ENCODE measurements at places on chromosomes 11 and 22.

DNA sequence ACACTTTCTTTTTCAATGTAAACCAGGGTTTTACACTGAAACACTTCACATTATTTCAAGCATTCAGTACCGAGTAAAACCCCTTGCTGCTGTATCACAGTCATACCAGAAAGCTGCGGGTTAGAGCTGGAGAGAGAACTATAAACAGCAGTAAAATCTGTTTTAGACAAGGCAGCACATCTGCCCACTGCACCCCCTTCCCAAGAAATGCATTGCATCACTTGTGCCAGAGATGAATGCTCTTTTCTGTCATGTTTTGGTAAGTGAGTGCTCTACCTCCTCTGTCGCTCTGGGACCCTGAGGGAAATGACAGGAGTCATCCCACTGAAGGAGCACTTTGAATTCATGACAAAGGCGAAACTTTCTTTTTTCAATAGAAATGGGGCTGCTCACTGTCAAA is 107.2 kb downstream of the MAML2 start:
- no peak for DNase-seq

DNA sequence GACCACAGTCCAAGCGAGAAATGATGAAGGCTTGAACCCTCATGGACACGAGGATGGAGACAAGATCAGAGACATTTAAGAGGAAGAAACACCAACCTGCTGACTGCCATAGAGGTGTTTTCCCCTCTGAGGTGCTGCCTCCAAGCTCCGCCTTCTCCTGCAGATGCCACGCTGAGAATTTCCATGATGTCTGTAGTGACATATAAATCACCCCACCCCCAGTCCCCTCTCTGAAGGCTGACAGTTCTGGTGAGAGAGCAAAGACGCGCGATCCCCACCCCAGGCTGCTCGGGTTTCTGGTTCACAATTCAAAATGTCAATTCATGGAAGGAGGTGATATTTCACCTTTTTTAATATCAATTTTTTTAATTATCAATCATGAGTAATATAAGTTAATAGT is 28.2 kb downstream of the LRRC32 start:
- DNase-seq: no peak

GRCh38 chr11:58866788-58867187 is 22.3 kb upstream of the GLYATL2 start:
- no peak for DNase-seq

DNA sequence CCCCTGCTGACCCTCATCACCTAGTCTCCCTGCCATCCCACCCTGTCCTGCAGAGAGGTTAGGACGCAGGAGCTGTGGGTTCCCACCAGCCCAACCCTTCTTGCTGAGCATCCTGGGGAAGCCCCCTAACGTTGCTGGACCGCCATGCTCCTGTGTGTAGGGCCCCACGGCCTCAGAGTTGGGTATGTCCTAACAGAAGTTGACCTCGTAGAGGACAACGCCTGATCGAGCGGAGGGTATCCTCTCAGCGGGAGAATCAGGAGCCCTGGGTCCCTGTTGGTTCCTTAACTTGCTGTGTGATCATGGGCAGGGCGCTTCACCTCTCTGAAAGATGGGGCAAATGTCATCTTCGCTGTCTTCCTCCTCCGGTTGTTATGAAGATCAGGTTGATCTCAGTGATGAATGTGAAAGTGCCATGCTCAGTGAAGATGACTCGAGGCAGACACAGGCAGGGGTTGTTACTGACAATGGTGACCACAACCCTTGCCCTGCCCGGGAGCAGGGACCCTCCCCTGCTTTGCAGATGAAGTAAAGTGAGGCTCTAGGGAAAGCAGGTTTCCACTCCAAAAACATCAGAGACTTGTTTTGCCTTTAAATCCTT is 19.3 kb upstream of the CD5 start:
- no peak for DNase-seq

GRCh38 chr11:93476796-93477195 is 66.4 kb downstream of the SMCO4 start:
- DNase-seq: no peak

GRCh38 chr11:34151166-34151565 is 45.7 kb downstream of the NAT10 start:
- DNase-seq: no peak

GRCh38 chr11:14357881-14358728 is 878 bp downstream of the RRAS2 start:
- DNase-seq: no peak
